Stimulated activated CD8-positive, alpha-beta memory T cell treated with anti-CD3 and anti-CD28 coated beads, Interleukin-15, amount 100 ng/mL, for 24 hours (primary cell): ENCODE measurements at places on chromosomes 5 and 9.

- DNase-seq = no peak
Observed at GRCh38 chr9:126796758-126797157, 8.1 kb upstream of the ZBTB43 start.

DNA sequence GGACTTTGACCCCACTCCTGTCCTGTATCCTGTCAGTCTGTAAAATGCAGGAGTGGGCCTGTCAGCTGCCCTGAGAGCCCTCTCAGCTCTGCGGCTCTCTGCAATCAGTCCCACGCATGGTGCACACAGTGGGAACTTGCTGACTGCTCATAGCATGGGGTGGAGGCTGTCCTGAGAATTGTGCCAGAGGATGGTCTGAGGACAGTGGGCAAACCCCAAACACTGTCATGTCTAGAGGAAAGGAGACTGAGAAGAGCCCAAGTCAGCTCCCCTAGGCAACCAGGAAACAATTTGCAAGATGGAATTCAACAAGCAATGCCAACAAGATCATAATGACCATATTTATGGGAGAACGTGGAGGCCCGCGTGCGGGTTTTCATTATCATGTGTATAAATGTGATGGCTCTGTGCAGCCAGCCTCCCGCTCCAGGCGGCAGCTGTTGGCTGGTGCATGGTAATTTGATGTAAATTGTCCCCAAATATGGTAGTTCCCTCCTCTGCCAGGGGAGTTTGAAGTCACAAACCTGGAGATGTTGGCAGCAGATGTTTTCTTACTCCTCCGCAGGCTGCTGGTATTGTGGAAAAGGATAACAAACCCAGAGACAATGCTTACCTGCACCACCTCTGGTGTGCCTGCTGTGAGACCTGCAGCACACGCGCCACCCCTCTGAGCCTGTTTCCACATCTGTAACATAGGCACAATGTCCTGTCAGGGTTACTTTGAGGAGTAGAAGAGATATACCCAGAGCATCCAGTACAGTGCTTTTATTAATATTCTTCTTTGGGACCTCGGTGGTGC, 39.8 kb upstream of the ALDH1B1 start:
- no peak for DNase-seq

GRCh38 chr9:87020169-87020950, 73.1 kb upstream of the GAS1 start:
- no peak for DNase-seq

DNA sequence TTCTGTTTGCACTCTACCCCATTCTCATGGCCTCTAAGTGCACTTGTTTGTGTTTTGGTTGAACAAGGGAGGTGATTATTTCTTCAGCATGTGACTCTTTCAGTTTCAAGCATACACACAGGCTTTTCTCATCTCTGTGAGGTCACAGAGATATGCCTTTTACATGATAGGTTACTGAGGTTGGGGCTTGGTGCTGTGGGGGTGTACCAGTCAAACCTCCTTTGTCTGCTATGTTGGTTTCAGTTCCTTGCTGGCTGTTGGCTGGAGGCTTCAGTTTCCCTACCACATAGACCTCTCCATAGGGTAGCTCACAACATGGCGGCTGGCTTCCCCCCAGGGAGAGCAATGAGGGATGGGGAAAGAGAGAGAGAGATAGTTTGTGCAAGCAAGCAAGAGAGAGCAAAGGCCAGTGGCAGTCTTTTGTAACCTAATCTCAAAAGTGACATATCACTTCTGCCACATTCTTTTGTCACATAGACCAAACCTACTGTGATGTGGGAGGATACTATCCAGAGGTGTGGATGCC, 96.7 kb upstream of the SEMA6A start:
- no peak for DNase-seq

- no peak for DNase-seq
Observed at GRCh38 chr9:76944011-76944410, 38.1 kb upstream of the PRUNE2 start.

DNA sequence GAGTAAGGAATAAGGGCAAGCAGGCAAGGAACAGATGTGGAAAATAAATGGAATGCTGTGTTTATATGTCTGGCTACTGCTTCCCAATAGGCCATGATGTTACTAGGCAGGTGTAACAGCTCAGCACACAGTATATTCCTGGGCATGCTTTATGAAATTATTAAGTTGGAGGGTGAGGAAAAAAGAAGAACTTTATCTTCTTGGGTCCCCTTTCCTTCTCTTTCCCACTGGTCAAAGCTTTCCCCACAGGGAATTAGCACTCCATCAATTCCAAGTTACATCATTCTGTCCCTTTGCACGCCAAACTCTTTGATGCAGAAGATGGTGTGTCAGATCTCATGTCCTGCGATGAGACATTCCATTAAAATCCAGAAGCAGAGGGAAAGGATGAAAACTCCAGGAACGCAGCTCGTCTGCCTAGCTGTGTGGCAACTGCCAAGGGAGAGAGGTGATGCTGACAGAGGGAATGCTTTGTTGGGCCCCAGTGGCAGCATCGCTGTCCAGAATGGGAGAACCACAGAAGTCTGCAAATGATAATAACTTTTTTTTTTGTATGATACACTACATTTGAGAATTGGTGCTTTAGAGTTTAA, 447.3 kb upstream of the ARRDC3 start:
- DNase-seq = no peak

- DNase-seq = no peak
Observed at GRCh38 chr9:78103971-78104433, 72.4 kb upstream of the GNAQ start.

DNA sequence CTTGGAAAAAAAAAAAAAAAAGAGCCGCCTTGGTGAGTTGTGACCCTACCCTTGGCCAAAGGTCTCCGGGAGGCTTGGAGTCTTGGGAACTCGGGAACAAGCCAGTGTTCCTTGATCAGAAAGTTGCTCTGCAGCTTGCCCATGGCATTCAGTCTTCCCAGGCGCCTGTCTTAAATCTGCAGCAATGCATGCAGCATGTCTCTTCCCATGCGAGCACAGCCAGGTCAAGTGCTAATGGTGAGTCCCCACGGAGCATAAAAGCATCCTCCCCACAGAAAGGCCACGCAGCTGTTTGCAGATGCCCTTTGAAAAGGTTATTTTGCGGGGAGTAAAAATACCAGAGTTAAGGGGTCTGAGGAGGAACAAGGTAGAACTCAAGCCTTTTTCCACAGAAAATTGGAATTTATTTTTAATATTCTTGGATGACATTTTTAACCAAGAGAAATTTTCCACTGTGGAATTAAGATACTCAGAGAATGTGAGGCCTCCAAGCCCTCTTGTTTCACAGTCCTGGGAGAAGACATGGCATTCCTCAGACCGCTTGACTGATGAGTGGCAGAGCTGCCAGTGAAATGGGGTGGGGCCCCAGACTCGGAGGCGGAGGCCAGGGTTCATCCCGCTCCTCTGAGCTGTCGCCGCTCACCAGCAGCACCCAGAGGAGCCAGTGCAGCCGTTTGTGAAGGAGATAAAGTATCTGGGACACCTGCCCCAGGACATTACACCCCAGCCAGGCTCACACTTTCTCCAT, 81.6 kb downstream of the CYFIP2 start:
- no peak for DNase-seq

- no peak for DNase-seq
Observed at GRCh38 chr5:124599028-124599973, 147.1 kb downstream of the ZNF608 start.

GRCh38 chr5:127550652-127551409, 33.4 kb downstream of the PRRC1 start:
- DNase-seq = no peak

GRCh38 chr5:44183753-44184152, 205.5 kb downstream of the FGF10 start:
- no peak for DNase-seq

GRCh38 chr5:106093134-106093533, 1577.6 kb downstream of the EFNA5 start:
- DNase-seq = no peak

GRCh38 chr5:158925314-158925713, 174.4 kb downstream of the EBF1 start:
- DNase-seq = no peak

DNA sequence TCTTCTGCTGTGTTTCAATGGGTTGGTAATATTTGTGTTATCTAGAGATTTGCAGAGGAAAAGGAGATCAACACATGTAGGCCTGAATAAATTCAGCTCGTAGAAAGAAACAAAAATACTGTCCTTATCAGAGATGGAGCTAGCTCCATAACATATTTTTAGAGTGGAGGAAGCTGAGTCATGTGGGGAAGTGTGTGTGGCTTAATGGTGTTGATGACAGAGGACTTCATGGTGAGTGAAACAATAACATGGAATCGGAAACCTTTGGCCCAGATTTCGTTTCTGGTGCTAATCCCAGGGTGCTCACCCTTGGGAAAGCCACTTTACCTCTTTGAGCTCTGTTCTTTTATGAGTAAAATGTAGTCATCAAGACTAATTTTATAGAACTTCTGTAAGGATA, 825.0 kb downstream of the TLR4 start:
- DNase-seq = no peak

DNA sequence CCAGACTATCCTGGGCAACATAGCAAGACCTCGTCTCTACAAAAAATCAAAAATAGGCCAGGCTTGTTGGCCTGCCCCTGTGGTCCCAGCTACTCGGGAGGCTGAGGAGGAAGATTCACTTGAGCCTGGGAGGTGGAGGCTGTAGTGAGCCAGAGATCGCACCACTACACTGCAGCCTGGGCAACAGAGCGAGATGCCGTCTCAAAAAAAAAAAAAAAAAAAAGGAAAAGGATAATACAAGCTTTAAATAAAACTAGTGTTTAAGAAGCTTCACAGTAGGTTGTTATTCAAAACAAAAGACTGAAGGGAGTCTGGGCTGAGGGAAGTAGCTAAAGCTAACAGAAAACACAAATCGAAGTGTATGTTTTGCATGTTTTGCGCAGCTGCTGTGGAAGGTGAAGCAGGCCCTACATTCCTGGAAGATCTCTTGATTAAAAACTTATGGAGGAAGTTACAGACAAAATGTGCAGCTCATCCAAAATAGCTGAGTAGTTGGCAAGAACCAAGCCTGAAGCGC, 581 bp upstream of the C9orf40 start:
- DNase-seq = no peak

DNA sequence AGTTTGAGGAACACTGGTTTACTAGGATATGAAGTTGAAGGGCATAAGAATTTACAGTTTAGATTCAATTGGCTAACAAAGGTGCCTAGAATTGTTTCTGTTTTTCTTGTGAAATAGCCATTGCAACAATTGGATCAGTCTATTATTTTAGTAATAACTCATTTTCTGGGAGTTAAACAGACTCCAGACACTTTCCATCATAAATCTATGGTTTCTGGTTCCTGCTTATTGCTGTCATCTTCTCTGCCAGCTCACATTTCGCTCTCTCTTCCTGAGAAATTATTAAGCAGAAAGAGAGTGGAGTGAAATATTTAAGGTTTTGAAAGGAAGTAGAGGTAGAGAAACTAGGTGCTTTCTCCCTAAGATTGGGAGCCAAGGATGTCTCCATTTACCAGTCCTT, 165.1 kb upstream of the PRR16 start:
- DNase-seq = no peak

DNA sequence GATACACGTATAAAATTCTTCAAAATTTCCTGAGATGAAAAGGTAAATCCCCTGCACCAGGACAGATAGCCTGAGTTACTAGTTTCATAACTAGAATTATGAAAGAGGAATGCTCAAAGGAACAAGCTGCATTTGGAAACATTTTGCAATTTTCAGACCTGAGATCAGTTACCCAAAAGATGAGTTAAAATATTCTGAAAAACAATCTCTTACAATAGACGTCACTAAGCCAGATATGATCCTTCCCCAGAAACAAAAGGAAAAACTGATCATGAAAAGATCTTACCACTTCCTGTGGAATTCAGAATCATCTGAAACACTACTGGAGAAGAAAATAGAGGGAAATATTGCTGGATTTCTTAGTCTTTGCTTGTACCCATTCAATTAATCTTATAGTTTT, 204.7 kb downstream of the ARRDC3 start:
- no peak for DNase-seq

DNA sequence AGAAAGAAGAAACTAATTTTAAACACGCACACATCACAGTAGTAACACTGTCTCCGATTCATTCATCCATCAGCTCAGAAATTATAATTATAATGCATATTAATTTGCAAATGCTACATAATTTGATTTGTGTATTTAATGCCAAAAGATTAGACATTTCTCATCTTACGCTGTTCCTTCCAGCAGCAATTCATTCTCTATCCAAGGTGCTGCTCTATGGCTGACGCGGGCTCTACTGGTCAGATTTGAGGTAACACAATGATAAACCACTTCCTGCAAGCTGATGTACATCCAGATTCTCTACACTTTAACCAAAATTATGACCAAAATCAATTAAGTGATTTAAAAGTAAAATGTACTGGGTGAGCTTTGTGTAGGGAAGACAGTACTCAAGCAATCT, 77.9 kb upstream of the ICE1 start:
- no peak for DNase-seq

- DNase-seq = no peak
Observed at GRCh38 chr5:174755106-174755505, 30.7 kb downstream of the MSX2 start.

GRCh38 chr9:81717061-81717746, 27.9 kb upstream of the TLE1 start:
- DNase-seq = no peak

- no peak for DNase-seq
Observed at GRCh38 chr5:32089146-32090000, 84.7 kb downstream of the GOLPH3 start.

GRCh38 chr5:131209506-131210150, 38.9 kb downstream of the LYRM7 start:
- DNase-seq = no peak

- DNase-seq = no peak
Observed at GRCh38 chr9:9133526-9133925, 1333.9 kb upstream of the DMAC1 start.

GRCh38 chr5:131973089-131973712, 27.7 kb upstream of the MEIKIN start:
- no peak for DNase-seq

DNA sequence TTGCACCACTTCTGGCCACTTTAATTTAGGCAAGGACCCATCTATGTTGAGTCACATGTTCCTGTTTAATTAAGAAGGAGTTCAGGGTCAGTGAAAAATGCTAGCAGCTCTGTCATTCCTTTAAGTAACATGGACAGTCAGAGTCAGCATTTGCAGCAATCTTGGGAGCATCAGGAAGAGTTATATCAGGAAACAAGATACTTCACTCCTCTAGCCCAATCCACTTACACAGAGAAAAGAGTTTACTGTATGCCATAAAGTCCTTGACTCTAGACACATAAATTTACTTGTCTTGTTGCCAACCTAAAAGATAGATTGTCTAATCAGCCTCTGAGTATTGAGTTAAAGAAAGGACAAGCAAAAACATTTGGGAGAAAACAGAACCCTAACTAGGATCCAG, 266.7 kb downstream of the PJA2 start:
- DNase-seq = no peak

GRCh38 chr5:3340471-3340870, 255.2 kb upstream of the IRX1 start:
- no peak for DNase-seq
